ENCODE measurements at places on chromosomes 1 and 21.

DNA sequence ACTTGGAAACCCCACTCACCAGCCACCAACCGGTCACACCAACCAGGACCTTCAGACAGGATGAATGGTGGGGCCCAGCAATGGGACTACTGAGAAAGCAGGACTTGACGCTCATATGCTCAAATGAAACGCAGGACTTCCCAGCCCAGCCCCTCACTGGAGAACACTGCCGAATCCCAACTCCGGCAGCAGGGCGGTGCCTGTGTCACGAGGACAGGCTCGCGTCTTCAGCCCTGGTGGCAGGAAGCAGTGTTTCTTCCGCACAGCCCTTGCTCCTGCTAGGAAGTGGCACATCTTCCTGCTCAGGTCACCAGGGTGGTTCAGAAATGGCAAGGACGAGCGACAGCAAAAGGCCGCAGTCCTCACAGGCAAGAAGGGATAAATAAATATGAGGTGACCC lies 38.9 kb downstream of the CD58 start:
- DNase-seq: no peak

GRCh38 chr1:67214420-67215174 lies 48.3 kb downstream of the IL23R start:
- DNase-seq: no peak

GRCh38 chr1:172588296-172589291 lies 55.6 kb downstream of the SUCO start:
- no peak for DNase-seq

GRCh38 chr1:188170935-188171334 lies 1342.2 kb downstream of the PLA2G4A start:
- no peak for DNase-seq

GRCh38 chr1:72891976-72892375 lies 609.6 kb upstream of the NEGR1 start:
- DNase-seq: no peak

- DNase-seq: peak; percentile 9
These were observed 553 bp upstream of the STMN1 start for GRCh38 chr1:25906644-25907300.

DNA sequence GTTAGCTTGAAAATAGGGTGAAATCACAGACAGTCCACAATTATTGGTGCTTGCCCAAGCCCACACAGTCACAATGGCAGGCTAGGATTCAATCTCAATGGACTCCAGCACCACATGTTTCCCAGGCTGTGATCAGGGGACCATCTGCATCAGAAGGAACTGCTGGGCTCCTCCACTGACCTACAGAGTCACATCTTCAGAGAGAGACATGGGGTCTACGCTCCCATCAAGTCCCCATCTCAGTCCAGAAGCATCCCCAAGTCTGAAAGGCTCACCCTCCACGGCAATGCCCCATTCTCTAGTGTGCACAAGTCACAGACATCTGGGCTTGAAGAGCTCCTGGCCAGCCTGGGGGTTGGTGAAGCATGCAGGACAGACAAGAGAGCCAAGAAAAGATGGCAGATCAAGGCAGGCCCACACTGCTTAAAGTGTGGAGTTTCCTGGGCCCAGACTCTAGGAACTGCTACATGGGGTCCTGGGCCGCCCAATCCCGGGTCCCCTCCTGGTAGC lies 262.5 kb downstream of the NPHP4 start:
- no peak for DNase-seq

DNA sequence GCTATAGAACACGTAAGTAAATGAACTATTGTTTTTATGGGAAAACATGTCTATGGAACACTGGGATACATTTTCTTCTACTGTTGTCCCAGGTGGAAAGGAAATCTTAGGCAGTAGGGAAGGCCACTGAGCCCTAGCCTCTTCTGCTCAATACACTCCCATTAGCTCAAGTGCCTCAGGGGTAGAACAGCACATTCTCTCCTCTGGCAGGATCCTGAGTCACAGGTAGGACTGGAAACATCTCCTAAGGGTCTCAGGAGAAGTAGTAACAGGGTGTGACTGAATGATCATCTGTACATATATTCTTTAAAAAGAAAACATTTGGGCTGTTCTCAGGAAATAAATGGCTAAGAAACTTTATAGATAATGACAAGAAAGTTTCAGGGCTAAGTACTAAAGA lies 175.6 kb upstream of the ESRRG start:
- DNase-seq: no peak

DNA sequence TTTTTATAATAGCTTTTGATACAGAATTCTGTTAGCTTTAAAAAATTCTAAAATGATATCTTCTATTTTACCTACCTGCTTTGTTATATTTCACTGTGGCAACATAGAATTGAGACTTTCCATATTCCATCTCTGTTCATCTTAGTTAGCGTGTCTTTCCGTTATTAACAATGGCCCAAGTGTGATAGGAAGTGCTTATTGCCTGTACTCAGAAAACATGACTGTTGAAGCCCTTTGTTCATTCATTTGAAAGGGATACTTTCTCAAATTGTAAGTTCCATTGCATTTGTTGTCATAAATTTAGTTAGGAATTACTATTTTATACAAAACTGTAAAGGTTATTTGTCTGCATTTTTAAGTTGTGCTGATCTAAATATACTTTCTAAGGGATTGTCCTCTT lies 73.1 kb downstream of the LAMC1 start:
- DNase-seq: no peak

DNA sequence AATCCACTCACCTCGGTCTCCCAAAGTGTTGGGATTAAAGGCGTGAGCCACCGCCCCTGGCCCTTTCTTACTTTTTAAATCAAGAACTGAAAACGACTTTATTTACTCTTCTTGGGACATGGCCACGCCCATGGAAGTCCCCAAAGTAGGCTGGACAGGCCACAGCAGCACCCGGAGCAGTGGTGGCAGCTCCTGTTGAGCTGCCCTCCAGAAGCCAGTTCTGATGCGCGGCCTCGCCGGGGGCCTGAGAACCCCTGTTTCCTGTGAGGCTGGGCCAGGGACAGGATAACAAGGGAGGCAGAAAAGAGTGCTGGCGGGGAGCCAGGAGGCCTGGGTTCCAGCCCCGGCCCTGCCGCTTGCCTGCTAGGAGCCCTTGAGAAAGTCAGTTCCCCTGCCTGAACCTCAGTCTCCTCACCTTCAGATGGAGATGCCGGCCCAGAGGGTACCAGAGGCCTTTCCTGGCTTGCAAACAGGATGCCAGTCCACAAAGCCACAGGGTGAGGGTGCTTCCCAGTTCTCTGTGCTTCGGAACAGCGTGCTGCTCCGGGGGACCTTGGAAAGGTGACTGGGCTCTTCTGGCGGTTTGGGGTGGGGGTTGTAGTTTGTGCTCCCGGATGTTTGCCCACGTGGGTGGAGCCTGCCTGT lies 59.4 kb downstream of the RUNX3 start:
- DNase-seq: no peak

GRCh38 chr1:10494418-10494753 lies 19.6 kb downstream of the PEX14 start:
- DNase-seq: no peak

GRCh38 chr21:42513985-42514882 lies 582 bp downstream of the SLC37A1 start:
- DNase-seq: peak; percentile 36

DNA sequence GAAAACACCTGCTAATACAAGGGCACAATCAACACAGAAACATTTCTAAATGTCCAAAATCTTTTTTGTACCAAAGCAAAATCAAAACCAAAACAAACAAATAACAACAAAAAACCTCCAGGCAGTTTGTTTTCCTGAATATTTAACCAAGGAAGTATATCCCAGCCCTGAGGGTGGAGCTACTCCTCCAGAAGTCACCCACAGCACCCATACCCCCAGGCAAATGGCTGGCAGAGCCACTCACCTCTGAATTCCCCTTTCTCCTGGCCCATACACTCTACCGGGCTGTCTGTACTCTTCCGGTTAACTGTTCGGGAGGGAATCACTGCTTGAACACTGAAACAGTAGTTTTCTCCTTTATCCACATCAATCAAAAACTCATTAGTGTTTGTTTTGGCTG lies 9.5 kb downstream of the F3 start:
- DNase-seq: no peak

DNA sequence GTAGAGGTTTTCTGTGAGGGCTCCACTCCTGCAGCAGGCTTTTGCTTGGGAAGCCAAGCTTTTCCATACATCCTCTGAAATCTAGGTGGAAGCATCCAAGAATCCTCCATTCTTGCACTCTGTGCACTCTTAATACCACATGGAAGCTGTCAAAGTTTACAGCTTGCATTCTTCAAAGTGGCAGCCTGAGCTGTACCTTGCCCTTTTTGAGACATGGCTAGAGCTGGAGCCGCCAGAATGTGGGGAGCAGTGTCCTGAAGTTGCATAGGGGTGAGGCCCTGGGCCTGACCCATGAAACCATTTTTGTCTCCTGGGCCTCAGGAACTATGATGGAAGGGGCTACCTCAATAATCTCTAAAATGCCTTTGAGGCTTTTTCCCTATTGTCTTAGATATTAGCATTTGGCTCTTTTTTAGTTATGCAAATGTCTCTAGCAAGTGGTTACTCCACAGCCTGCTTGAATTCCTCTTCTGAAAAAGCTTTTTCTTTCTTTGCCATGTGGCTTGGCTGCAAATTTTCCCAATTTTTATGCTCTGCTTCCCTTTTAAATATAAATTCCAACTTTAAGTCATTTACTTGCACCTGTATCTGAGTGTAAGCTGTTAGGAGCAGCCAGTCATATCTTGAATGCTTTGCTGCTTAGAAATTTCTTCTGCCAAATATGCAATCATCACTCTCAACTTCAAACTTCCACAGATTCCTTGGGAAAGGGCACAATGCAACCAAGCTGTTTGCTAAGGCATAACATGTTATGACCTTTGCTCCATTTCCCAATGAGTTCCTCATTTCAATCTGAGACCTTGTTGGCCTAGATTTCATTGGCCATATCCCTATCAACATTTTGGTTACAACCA lies 92.1 kb upstream of the ARTN start:
- DNase-seq: no peak

DNA sequence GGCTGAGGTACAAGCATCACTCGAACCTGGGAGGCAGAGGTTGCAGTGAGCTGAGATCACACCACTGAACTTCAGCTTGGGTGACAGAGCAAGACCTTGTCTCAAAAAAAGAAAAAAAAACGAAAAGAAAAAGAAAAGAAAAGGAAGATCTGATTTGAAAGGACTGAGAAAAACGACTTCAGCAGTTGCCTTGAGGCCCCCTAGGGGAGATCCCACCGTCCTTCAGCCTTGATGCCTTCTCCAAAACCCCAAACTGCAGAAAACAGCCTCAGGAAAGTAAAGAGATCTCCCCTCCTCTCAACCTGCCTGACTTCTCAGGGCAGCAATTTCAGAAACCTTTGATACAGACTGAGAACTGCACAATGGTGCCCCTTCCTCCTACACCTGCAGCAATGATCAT lies 50.9 kb upstream of the BCAR3 start:
- no peak for DNase-seq

DNA sequence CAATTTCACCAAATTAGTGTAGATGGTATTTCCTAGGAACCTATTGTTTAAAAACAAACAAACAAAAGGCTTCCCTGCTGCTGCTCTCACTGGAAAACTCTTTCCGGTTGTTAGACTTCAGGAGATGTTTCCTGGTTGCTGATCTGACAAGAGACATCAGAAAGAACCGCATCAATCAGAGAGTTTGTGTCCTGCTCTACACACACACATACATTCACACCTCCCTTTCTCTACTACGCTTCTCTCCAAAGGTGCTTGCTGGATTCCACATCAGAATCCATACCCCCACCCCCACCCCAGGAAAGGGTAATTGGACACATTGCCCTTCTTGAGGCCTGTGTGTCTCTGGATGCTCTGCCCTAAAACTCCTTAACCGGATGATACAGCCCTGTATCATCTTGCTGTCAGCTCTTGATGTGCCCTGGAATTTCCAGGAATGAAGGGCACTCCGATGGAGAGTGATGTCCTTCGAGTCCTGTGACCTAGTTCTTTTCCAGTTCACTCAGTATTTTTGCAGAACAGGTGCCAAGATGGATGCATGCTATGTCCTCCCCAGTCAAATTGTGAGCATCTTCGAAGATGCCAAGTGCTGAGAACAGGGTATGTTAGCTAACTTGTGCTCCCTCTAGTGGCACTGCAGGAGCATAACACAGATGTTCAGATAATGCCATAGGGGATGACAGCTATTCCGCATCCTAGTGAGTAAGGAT lies 113.7 kb upstream of the SLC35F3 start:
- DNase-seq: no peak

DNA sequence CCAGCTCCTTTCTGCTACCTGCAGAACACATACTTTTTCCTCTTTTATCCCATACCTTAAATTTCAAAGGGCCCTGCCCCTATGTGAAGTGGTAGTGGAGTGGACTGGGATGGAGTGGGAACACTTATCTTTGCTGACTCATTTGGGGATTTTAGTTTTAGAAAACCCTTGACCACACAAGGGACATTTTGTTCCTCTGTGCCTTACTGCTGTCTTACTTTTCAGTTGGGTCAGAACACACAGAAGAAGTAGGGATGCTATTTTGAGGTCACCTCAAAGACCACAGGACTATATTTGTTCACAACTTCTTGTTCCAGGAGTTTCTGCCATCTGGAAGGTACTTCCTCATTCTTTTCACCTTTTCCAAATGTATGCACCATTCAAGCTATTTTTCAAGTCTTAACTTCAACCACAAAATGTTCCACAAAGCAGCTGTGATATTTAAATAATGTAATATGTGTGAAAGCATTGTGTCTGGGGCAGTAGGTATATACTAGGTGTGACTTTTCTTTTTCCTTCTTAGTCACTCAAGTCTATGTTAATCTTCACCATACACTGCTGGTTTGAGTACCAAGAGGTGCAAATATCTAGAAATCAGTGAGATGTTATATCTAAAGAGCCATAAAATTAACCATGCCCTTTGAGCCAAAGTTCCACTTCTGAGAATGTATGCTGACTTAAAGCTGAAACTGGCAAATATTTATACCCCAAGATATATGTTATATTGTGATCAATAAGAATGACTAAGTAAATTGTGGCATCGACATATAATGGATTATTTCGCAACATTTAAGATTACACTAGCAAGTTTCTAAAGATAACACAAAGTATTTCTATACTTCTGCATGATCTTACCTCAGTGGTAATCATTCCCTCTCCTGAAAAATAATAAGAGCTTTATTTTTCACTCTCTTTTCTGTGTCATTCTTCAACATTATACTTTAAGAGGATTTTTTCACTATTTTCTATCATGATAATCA lies 308.5 kb downstream of the MRPL39 start:
- DNase-seq: no peak

GRCh38 chr1:44321466-44321865 lies 33.6 kb downstream of the ERI3 start:
- DNase-seq: no peak

DNA sequence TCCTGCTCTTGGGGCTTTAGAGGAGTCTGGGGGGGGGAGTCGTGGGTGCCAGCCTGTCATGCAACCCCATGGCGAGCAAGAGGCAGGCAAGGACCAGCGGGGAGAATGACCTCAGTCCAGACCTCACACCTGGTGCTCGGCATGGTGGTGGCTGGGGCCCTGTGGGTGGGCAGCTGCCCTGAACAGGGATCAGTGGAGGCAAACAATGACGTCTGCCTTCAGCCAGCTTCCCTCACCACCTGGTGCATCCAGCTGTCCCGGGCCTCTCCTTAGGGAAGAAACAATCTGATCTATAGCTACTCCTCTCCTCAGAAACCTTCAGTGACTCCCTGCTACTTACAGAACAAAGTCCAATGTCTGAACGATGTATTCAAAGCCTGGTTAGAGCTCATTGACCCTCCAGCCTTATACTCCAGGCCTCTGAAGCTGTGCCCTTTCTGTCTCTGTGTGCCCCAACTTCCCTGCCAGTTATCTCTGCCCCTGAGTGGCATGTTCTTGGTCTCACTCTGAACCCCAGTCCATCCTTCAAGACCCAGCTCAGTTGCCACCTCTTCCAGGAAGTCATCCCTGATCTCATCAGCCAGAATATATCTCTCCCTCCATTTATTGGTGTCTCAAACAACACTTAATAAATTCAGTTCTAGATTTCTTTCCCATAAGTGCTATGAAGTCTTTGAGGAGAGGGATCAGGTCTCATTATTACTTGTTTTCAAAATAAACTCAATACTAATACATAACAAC lies 6.6 kb downstream of the PADI2 start:
- DNase-seq: no peak
